H7 (cell line): ENCODE measurements at places on chromosomes 7 and 10.

DNA sequence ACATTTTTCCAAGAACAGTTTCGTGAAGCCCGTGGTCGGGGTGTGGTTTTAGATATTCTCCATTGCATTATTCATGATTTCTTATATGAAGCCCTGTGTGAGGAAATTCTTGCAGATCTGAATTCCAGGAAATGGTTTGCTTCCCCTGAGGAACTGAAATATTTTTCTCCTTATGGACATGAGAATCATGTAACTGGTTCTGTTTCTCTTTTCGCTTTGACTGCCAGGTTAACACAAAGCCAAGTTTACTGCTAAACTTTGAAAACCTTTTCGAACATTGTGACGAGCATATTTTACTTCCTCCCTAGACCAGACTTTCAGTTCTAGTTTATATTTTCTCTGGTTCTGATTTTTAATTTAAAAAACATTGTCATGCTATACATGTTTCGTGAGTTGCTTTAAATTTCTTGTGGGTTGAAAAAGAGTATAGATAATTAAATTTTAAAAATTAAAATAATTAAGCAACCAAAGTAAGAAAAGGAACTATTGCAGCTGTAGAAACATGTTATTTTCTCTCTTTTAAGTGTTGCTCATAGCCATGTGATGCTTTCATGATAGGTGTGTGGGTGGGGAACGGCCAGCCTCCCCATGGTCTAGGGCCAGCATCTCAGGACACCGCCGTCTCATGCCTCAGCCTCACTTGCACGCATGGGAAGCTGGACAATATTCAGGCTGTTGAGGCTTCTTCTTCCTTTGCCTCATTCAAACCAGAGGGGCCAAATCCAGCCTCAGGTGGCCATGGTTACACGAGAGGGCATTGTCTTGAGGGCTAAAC, 97.1 kb downstream of the CREB5 start:
- DNase-seq = no peak

GRCh38 chr7:122901250-122901649, 15.0 kb upstream of the CADPS2 start:
- no peak for DNase-seq

GRCh38 chr10:122702275-122702674, 2.6 kb upstream of the C10orf120 start:
- DNase-seq = no peak

GRCh38 chr7:82674268-82674667, 230.7 kb upstream of the CACNA2D1 start:
- DNase-seq = no peak

- peak; percentile 61 for DNase-seq
Observed at GRCh38 chr10:126907423-126907970, 2.3 kb downstream of the DOCK1 start.
